NCI-H2081 (cell line): ENCODE measurements at places on chromosomes 6 and 20.

DNA sequence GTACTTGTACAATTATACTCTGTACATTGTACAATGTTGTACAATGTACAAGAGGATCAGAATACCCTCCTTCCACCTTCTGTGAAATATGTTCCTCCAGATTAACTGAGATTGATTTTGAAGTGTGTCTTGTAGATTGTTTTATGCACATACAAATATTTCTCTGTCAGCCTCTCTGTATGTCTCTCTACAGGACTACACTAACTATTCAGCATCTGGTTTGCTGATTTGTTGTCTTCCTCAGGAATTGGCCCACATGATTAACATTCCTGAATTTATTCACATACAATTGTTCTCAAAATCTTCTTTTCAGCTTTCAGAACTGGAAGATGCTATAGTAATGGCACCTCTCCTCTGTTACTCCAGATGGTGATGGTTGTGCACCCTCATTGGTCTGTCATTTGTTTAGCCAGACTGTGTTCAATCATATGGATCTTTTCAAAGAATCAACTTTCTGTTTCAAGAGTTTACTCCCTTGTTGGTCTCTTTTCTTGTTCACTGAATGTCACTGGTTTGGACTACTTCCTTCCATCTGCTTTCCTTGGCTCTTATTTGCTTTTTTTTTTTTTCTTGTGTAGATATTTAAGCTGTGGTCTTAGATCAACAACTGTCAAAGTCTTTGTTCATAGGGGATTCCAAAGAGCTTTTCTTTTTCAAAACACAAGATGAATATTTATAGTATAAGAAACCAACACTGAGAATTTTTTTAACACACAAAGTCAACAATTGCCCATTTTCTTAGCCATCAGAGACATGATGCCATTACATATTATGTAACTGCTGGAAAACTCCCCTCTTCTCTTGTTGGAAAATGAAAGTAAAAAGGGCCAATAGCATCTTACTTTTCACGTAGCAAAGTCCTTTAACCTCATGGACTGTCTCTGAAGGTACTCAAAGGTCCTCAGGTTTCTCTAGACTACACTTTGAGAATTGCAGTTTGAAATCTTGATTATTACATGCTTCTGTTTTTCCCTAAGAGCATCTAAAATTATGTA is 67.9 kb downstream of the LPA start:
- DNase-seq, result no peak

DNA sequence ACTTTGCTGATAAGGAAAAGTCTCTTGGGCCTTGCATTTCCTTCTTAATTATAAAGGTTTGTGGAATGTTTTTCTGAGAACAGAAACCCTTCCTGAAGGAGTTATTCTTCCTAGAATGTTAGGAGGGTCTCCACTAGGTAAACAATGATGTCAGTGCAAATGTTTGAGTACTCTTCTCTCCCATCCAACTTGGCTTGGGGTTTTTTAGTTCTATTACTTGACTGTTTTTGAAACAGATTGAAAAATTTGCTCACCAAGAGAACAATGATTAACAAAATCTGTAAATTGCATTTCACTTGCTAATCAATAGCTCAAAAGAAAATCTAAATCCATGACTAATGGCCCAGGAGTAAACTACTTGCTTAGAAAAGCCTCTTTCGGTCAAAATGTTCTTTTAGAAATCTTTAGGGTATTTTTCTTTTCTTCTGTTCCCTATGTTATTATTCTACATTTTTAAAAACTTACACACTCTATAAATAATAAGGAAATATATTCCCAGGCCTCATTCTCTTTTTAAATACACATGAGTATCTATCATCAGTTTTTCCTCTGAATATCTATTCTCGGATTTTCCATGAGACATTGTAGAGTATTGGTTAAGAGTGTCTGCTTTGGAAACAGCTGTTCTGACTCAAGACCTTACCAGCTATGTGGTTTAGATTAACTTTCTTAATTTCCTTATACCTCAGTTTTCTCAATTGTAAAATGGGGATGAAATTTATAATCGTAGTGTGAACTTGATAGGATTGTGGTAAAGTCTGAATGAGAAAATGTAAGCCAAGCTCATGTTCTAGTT is 234.2 kb upstream of the CITED2 start:
- DNase-seq, result no peak

GRCh38 chr6:15441215-15441868 is 195.5 kb downstream of the JARID2 start:
- peak; percentile 57 for DNase-seq

- no peak for DNase-seq
Measured at GRCh38 chr6:105193647-105194046, 13.8 kb upstream of the POPDC3 start.

GRCh38 chr6:130008236-130008873 is 10.0 kb upstream of the L3MBTL3 start:
- DNase-seq, result no peak

DNA sequence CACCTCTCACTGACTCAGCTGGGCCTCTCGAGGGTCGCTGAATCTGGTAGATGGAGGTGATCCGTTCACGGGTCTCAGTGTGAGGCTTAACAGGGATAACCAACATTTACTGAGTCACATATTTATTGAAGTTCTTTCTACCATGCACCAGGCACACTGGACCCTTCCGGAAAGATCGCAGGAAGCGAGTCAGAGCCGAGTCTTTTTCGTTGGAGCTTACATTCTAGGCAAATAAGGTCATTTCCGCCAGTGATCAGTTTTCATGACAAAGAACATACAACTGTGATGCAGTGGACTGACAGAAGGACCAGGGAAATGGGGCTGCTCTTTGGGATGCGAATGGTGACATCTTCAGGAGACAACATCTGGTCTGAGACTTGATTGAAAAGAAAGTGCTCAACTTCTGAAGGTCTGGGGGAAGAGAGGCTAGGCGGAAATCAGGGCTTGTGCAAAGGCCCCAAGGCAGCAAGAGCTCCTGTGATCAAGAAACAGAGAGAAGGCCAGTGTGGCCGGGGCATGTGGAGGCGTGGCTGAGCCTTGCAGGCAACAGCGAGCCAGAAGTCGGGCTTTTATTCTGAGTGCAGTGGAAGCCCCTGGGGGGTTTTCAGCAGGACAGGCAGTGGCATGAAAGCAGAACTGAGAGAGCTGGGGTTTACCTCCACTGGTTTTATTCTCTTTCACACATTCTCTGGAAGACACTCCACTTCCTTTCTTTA is 56.7 kb downstream of the APCDD1L start:
- no peak for DNase-seq

DNA sequence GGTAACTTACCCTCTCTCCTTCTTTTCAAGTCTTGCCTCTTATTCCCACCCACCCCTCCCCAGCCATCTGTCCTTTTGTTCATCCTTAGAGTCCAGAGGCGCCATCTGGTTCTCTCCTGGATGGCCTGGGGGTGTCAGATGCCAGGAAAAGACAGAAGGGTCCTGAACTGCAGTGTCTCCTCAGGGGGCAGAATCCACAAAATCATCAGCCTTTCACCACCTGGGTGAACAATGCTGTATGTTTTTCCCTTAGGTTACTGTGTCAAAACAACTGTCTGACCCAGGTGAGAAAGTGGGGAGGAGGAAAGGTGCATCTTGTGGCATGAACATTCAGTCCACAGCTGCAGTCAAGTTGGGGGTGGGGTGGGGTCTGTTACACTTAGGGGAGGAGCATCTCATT is 47.9 kb upstream of the FYN start:
- no peak for DNase-seq

- peak; percentile 60 for DNase-seq
Measured at GRCh38 chr20:12617076-12617475, 391.7 kb upstream of the SPTLC3 start.
